NCI-H146 (cell line): ENCODE measurements at places on chromosomes 16 and 17.

- DNase-seq = peak; percentile 70
Measured at GRCh38 chr16:75433732-75434413, 570 bp upstream of the CFDP1 start.

- DNase-seq = no peak
Measured at GRCh38 chr17:66541461-66542128, 239.2 kb downstream of the PRKCA start.

- DNase-seq = no peak
Measured at GRCh38 chr16:88329726-88330700, 52.7 kb upstream of the ZNF469 start.

DNA sequence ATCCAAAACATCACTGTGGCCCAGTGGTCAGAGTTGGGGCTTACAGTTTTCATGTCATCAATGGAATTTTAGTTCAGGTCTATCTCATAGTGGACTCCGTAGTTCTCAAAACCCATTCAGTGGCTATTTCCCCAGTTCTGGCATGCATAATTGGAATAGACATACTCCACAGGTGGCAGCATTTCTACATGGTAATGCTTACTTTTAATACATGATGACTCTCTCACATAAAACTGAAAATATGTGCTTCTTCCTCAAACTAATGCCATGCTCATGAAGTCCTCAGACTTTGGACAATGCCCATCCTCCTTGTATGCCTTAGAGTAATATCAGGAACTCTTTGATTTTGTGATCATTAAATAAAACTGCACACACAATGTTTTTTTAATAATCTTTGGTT is 857.4 kb upstream of the GOT2 start:
- DNase-seq = no peak

DNA sequence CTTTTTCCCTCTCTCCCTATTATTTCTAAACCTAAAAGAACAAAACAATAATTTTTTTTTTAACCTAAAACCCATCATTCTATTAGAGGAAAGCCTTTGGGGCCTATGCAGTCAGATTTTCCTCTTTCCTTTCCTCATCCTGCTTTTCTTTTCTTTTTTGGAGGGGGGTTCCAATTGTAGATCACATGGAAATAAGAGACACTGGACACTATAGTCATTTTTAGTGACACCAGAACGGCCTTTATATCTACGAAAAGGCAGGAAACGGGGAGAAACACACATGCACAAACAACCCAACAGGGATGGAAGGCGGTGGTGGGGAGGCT is 5.1 kb upstream of the ZFHX3 start:
- no peak for DNase-seq

DNA sequence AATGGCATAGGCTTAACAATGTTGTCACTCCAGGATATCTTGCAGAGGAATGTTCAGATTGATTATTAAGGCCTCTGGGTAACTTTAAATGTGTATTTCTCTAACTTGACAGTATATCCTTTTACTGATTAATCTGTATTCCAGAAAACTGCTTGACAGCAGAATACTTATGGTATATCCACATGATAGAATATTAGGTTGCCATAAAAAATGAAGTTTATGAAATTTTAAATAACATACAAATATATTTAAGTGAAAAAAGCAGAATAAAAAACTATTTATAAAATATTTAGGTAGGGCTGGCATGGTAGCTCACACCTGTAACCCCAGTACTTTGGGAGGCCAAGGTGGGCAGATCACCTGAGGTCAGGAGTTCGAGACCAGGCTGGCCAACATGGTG is 106.7 kb downstream of the TRIM37 start:
- no peak for DNase-seq

- DNase-seq = no peak
Measured at GRCh38 chr17:79272666-79273219, 198.1 kb downstream of the ENGASE start.

GRCh38 chr17:2814481-2815341 is 18.5 kb downstream of the RAP1GAP2 start:
- no peak for DNase-seq

DNA sequence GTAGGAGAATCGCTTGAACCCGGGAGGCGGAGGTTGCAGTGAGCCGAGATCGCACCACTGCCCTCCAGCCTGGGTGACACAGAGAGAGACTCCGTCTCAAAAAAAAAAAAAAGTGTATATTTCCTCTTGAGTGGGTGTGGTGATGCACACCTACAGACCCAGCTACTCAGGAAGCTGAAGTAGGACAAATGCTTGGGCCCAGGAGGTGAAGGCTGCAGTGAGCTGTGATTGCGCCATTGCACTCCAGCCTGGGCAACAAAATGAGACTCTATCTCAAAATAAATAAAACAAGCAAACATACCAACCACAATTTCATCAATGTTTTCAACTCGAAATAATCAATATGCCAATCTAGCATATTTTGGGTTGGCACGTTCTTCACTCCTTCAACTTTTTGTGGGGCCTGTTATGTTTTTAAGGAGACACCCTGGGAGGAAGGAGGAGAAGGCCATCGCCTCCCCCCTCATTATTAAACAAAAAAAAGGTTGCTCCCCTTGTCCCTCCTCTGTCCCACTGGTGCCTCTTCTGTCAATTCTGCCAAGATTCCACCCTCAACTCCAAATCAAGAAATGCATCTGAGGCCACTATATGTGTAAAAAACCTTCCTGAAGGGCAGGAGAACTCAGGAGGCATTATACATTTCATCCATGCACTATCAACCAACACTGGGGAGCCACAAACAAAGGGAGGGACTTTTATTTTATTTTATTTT is 52.4 kb upstream of the ATF7IP2 start:
- no peak for DNase-seq

DNA sequence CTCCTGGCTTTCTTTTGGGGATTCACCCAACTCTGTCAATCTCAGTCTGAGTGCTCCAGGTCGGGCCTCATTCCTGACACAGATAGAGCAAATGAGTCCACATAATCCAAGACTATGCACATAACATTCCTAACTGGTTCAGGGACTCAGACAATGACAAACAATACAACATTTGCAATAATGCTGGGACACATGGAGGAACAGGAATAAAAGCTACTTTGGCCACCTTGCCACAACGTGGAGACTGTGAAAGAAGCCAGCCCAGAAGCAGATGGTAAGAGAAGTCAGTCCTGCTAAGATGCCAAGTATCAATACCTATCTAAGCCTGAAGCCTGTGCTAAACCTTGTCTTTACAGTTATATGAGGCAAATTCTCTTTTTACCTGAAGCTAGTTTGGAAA is 39.0 kb downstream of the GLG1 start:
- DNase-seq = no peak

- DNase-seq = no peak
Measured at GRCh38 chr17:62757500-62757951, 50.6 kb downstream of the MARCHF10 start.

DNA sequence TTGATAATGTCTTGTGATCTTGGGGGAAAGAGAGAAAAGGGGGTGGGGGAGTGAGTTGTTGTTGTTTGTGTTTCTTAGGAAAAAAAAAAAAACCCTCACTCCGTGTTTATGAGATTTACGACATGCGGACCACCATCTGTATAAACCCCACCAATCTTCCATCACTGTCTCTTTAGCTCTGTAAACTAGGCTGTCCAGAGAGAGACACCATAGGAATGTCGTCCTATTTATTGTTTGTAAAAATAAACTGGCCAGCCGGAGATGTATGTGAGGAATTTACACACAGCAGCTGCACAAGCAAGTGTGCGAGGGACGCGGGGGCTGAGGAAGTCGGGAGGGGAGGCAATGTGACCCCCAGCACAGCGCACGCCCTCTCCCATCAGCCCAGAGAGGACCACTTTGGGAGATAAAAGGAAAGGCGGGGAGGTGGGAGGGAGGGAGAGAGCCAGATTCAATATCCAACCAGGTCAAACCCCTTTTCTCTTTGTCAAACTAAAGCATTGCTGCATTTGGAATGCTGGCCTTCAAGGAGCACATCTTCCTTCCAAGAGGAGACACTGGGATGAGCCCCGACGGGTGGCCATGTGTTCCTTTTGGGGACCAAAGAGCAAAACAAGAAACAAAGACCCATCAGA is 136.2 kb upstream of the SALL1 start:
- DNase-seq = no peak

DNA sequence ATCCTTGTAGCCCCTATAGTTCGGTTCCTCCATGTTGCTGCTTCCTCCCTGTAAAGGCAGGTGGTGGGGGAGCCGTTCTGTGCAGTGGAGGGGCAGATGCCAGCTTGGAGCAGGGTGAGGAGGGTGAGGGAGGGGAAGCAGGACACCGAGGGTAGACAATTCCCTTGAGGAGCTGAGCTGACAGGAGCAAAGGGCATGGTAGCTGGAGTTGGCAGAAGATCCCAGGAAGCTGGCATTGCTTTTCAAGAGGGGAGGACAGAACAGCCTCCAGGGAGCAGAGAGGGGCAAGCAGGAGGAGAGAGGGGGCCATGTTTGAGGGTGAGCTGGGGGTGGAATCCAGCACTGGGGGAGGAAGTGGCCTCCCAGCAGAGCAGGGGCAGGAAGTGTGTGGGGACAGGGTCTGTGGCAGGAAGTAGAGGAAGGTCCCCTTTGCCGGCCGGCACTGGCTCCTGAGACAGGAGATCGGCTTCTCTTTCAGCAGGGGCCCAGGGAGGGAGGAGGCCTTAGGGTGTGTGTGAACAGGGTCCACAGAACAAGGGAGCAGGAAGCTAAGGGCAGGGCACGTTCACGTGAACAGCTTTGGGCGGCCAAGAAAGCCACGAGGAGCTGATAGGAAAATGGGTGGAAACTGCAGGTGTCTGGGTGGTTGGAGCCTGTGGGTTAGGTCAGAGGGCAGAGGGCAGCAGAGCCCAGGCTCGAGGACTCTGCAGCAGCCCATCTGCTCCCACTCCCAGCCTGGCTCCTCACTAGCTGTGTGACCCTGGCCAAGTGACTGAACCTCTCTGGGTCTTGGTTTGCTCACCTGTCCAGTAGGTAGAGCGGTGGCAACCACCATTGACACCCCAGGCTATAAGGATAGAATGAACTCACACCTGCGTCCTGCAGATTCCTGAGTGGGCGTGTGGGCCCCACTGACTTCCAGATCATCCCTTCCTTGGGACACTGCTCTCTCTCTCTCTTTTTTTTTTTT is 17.5 kb upstream of the SPNS2 start:
- no peak for DNase-seq

GRCh38 chr16:89020925-89021595 is 44.1 kb upstream of the CBFA2T3 start:
- no peak for DNase-seq

DNA sequence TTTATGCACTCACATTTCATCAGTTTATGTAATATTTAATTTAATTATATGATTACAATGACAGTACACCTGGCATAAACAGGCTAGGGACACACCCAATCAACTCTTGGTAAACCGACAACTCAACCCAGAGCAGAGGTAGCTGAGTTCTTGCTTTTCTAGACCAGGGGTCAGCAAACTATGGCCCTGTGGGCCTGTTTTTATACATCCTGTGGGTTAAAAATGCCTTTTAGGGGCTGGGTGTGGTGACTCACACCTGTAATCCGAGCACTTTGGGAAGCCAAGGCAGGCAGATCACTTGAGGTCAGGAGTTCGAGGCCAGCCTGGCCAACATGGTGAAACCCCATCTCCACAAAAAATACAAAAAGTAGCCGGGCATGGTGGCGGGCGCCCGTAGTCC is 99.2 kb upstream of the TMEM97 start:
- no peak for DNase-seq

GRCh38 chr16:4944333-4945281 is 7.7 kb upstream of the PPL start:
- DNase-seq = peak; percentile 97

- DNase-seq = no peak
Measured at GRCh38 chr17:55710410-55710809, 12.3 kb downstream of the TMEM100 start.

DNA sequence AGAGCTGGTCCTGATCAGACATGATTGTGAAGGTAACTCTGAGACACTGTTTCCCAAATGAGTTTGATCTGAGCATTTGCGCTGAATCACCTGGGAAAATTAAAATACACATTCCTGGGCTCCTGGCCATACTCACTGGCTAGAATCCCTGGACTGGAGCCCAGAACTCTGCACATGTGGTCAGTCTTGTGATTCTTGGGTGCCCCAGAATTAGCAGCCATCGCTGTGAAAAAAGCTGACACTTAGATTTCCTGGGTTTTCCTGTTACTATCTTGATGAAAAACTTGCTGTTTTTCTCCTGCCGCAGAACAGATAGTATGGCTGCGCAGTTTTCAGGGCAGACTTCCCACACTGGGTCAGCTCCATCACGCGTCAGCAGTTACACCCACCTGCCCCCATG is 24.6 kb downstream of the NECAB2 start:
- no peak for DNase-seq

GRCh38 chr16:72264771-72265170 is 92.8 kb upstream of the PMFBP1 start:
- peak; percentile 21 for DNase-seq

- DNase-seq = no peak
Measured at GRCh38 chr17:32503251-32504165, 16.7 kb downstream of the CDK5R1 start.

DNA sequence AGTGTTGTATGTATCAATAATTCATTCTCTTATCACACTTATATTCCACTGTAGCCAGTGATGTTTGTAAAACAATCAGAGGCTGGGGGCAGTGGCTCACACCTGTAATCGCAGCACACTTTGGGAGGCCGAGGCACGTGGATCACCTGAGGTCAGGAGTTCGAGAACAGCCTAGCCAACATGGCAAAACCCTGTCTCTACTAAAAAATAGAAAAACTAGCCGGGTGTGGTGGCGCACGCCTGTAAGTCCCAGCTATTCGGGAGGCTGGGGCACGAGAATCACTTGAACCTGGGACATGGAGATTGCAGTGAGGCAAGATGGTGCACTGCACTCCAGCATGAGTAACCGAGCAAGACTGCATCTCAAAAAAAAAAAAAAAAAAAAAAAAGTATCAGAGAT is 217.0 kb downstream of the CPPED1 start:
- no peak for DNase-seq

- DNase-seq = peak; percentile 59
Measured at GRCh38 chr16:58862334-58863021, 128.4 kb upstream of the GOT2 start.
